ENCODE measurements at places on chromosomes 3 and 15. TPM values are rescaled to one million over a fixed set of nuclear protein-coding genes. Genes with fewer than 3 reads are reported as not detected.

DNA sequence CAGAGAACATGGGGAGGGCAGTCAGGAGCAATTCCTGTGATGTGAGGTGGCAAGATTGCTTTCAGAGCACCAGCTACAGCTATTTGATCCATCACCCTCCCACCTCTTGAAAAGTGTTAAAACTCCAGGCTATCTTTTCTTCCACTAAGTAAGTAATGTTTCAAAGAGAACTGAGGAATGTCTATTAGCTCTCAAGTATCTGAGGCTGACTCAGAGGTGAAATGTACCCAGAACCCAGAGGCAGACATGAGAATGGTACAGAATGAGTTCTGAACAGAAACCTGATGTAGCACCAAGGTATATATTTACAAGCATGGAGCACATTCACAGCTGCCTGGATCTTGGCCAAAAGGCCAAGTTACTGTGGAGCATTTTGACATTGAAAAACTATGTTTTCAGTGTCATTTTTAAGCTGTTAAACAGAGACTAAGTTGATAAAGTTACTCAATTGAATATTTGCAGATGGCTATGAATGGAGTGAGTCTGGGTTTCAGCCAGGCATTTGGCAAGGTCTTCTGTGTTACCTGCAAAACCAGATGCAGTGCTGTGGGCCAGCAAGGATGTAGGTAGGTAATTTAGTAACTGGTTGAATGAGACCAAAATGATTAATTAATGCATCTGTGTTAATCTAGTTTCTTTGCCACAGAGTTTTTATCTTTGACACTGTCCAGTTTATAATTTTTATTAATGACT, 227.7 kb upstream of the CD96 start:
- H3K4me3 ChIP-seq, result no peak overlapping the region
- H3K27me3 ChIP-seq, result no peaks in the 10 kb centered on the region
- H3K4me1 ChIP-seq, result no peaks in the 10 kb centered on the region
- no peak overlapping the region for H3K27ac ChIP-seq

- no peaks in the 10 kb centered on the region for H3K4me1 ChIP-seq
- no peak overlapping the region for H3K27ac ChIP-seq
- H3K4me3 ChIP-seq, result no peak overlapping the region
- DNase-seq, result no peak
- H3K27me3 ChIP-seq, result peaks cover 19% of the 10 kb centered on the region
Measured at GRCh38 chr15:98330692-98331435, 317.5 kb upstream of the IGF1R start.

DNA sequence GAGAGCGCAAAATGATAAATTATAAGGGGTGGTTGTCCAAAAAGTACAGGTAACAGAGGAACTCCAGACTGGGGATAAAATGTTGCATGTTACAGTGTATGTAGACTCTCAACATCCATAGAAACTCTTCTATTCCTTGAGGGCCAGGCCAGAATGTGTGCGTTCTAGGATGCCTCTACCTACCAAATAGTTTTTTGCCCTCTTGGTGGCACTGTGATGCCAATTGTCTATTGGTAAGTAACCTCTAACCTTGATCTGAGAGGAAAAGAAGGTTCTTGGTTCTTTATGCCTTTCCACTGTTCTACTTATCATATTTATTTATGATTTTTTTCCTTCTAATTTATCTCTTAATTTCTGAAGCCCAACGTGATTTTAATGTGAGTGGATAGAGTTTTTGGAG, 424.6 kb downstream of the GRM7 start:
- no peaks in the 10 kb centered on the region for H3K36me3 ChIP-seq
- DNase-seq, result no peak
- H3K4me1 ChIP-seq, result no peaks in the 10 kb centered on the region
- H3K4me3 ChIP-seq, result no peak overlapping the region
- no peak overlapping the region for H3K27ac ChIP-seq

- no peak overlapping the region for H3K27ac ChIP-seq
- H3K36me3 ChIP-seq, result no peaks in the 10 kb centered on the region
- H3K4me3 ChIP-seq, result no peak overlapping the region
- no peak for DNase-seq
- no peaks in the 10 kb centered on the region for H3K27me3 ChIP-seq
Measured at GRCh38 chr15:79403501-79403900, 28.6 kb upstream of the MINAR1 start.

DNA sequence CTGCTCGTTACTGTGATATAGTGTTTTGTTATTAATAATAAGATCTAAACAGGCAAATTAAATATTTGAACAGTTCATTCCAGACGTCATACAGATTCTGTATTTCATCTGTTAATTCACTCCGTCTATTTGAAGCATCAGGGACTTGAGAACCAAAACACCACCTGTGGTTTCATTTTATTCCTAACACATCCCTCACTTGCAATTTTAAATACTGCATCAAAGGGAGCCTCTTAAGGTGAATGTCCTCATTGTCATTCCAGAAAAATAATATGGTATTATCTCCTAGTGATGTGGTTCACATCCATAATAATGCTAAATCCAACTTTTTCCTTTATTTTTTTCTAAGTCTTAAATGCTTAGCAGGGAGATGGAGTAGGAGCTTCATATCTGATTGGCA, 1390.9 kb upstream of the CADM2 start:
- H3K27me3 ChIP-seq, result no peaks in the 10 kb centered on the region
- no peaks in the 10 kb centered on the region for H3K36me3 ChIP-seq
- no peak for DNase-seq
- H3K4me3 ChIP-seq, result no peak overlapping the region
- H3K27ac ChIP-seq, result no peak overlapping the region

GRCh38 chr3:179450261-179450701, 989 bp downstream of the GNB4 start:
- H3K27me3 ChIP-seq, result 0 out of 2 replicates have a peak, but pooled peaks cover 2% of the 10 kb centered on the region
- no peaks in the 10 kb centered on the region for H3K36me3 ChIP-seq
- peaks cover 11% of the 10 kb centered on the region for H3K4me1 ChIP-seq
- H3K27ac ChIP-seq, result peak overlapping the region; percentile 78
- DNase-seq, result no peak

DNA sequence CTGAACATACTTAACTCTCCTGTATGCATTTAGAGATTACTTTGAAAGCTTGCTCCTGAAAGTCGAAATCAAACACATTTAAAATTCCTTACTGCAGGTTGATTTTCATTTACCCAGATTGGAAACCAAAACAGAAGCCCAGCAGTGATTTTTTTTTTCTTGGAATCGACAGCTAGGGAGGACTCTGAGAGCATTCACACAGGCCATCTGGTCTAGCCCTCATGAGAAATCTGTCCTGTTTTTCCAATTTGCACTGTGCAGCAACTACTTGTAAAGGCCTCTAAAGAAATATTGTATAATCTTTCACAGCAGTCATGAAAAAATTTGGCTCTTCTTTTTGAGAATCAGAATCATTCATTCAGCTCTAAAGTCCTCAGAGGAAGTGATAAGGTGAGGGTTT, 179.2 kb downstream of the KCNAB1 start:
- H3K27ac ChIP-seq, result no peak overlapping the region
- DNase-seq, result no peak
- H3K27me3 ChIP-seq, result no peaks in the 10 kb centered on the region
- no peaks in the 10 kb centered on the region for H3K36me3 ChIP-seq

DNA sequence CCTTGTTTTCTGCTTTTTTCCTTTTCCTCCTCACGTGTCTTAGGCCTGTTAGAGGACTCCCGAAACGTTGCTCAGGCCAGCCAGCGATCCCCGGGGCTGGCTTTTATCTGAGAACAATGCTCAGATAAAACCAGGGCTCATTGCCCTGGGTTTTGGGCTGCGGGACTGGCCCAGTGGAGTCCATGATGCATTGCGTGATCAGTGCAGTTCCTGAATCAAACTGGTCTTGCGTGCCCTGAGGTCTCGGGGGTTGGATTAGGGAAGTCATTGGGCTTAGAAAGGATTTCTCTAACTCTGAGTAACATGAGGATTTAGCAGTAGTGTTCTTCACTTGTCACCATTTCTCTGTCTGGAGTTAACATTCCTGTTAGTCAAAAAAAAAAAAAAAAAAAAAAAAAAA, 66.3 kb downstream of the CCR1 start:
- no peak overlapping the region for H3K4me3 ChIP-seq
- DNase-seq, result no peak
- H3K27me3 ChIP-seq, result no peaks in the 10 kb centered on the region
- no peak overlapping the region for H3K27ac ChIP-seq
- no peaks in the 10 kb centered on the region for H3K36me3 ChIP-seq

- H3K36me3 ChIP-seq, result no peaks in the 10 kb centered on the region
- H3K27ac ChIP-seq, result no peak overlapping the region
- no peaks in the 10 kb centered on the region for H3K27me3 ChIP-seq
- H3K4me3 ChIP-seq, result no peak overlapping the region
- DNase-seq, result no peak
Measured at GRCh38 chr3:154188846-154189245, 67.7 kb downstream of the ARHGEF26 start.

GRCh38 chr3:184353546-184353941, 7.9 kb downstream of the CLCN2 start:
- no peak overlapping the region for H3K27ac ChIP-seq
- DNase-seq, result no peak
- H3K4me3 ChIP-seq, result no peak overlapping the region
- H3K4me1 ChIP-seq, result no peaks in the 10 kb centered on the region
- H3K36me3 ChIP-seq, result no peaks in the 10 kb centered on the region

- no peaks in the 10 kb centered on the region for H3K4me1 ChIP-seq
- H3K36me3 ChIP-seq, result no peaks in the 10 kb centered on the region
- H3K4me3 ChIP-seq, result no peak overlapping the region
- H3K27ac ChIP-seq, result no peak overlapping the region
Measured at GRCh38 chr15:45249125-45249780, 2.8 kb upstream of the SLC28A2 start.

- H3K36me3 ChIP-seq, result no peaks in the 10 kb centered on the region
- no peaks in the 10 kb centered on the region for H3K4me1 ChIP-seq
- H3K4me3 ChIP-seq, result no peak overlapping the region
- H3K27ac ChIP-seq, result no peak overlapping the region
- DNase-seq, result no peak
- H3K27me3 ChIP-seq, result no peaks in the 10 kb centered on the region
Measured at GRCh38 chr3:54180921-54181320, 58.6 kb downstream of the CACNA2D3 start.

DNA sequence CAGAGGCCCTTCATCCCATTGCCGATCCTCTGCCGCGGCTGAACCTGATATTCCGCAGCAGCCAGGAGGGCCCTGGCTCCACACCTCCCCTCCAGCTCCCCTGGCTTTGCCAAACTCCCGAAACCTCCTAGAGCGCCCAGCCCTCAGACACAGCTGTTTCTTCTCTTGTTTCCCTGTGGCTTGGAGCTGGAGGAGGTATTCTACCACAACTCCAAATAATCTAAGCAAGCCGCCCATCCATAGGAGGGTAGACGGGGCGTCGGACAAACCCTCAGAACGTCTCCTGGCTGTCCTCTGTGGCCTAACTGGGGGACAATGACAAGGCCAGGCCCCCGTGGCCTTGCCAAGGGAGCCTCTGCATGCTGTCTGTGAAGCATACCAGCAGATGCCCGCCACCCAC, 10.4 kb downstream of the PLA2G4D start:
- H3K27ac ChIP-seq, result no peak overlapping the region
- no peak for DNase-seq
- H3K36me3 ChIP-seq, result no peaks in the 10 kb centered on the region
- no peaks in the 10 kb centered on the region for H3K27me3 ChIP-seq
- no peaks in the 10 kb centered on the region for H3K4me1 ChIP-seq

PIGZ gene
- total RNA-seq, result 6.3 TPM

DNA sequence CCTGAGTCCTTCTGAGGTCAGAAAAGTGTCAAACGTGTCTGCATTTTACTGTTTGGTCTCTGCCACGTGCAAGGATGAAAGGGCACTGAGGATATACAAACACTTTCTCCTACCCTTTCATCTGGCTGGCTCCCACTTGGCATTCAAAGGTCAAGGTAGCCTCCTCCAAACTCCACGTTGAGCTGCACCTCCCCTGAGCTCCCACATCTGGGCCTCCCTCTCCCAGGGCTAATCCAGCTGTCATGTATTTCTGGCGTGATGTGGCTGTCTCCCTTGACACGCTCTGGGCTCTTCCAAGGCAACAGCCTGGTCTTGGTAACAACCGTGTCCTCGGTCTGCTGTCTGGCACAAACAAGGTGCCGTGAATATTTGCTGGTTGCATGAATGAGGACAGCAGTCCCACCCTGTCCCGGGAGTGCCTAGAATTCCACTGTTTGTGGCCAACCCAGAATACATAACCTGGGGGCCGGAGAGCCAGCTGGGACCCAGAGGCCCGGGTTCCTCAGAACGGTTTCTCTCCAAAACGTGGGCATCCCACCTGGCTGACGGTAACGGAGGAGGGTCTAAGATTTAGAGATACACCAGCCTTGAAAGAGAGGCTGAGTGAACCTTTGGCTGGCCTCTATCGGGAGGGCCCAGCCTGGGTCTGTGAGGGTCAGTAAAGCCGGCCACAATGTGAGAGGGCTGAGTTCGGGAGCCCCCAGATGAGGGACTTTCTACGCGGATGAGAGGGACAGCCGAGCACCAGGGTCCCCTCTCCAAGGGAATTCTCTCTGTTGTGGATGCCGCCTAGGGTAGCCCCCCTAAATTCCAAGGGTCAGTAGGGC, 767 bp downstream of the GLT8D1 start:
- peaks cover 16% of the 10 kb centered on the region for H3K36me3 ChIP-seq
- H3K27ac ChIP-seq, result peak overlapping the region; percentile 75
- DNase-seq, result no peak
- H3K4me1 ChIP-seq, result peaks cover 17% of the 10 kb centered on the region
- H3K27me3 ChIP-seq, result no peaks in the 10 kb centered on the region

GRCh38 chr15:28112101-28112760, 13.1 kb upstream of the OCA2 start:
- no peak for DNase-seq
- no peaks in the 10 kb centered on the region for H3K27me3 ChIP-seq
- no peak overlapping the region for H3K4me3 ChIP-seq
- no peaks in the 10 kb centered on the region for H3K4me1 ChIP-seq

DNA sequence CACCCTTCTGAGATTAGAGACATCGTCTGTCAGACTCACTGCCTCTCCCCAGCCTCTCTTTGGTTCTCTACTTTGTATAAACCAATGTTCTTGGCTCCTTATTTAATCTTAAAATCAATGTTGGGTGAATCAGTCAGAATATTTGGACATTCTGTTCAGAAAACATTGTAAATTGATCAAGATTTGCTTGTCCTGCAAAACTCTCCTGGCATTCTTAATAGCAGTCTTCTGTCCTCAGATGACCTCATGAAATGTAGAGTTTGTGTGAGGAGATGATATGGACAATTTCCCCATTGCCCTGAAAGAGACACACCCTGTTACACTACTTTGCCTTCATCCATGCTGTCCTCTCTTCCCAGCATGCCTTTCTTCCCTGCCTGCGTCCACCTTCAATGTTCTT, 33.6 kb downstream of the CD200R1L start:
- DNase-seq, result no peak
- H3K27ac ChIP-seq, result no peak overlapping the region
- no peaks in the 10 kb centered on the region for H3K36me3 ChIP-seq
- no peak overlapping the region for H3K4me3 ChIP-seq

THRB gene
- 3.9 TPM for total RNA-seq

MNS1 gene
- 3.8 TPM for total RNA-seq

DNA sequence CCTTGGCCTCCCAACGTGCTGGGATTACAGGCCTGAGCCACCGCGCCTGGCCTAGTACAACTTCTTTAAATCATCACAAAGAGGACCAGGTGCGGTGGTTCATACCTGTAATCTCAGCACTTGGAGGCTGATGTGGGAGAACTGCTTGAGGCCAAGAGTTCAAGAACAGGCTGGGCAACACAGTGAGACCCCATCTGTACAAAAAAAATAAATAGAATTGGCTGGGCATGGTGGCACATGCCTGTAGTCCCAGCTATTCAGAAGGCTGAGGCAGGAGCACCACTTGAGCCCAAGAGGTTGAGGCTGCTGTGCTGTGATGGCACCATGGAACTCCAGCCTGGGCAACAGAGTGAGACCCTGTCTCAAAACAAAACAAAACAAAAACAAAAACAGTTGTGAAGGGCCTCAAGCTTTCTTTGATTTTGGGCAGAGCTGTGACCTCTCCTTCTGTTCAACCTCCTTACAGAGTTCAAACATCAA, 5.9 kb downstream of the RMDN3 start:
- H3K4me1 ChIP-seq, result peaks cover 3% of the 10 kb centered on the region
- H3K27ac ChIP-seq, result no peak overlapping the region
- H3K27me3 ChIP-seq, result no peaks in the 10 kb centered on the region
- no peak overlapping the region for H3K4me3 ChIP-seq
- DNase-seq, result no peak
- no peaks in the 10 kb centered on the region for H3K36me3 ChIP-seq

Data from Panc1 (cell line).